ENCODE measurements at places on chromosomes 4 and X. TPM values are rescaled to one million over a fixed set of nuclear protein-coding genes. Genes with fewer than 3 reads are reported as not detected.

DNA sequence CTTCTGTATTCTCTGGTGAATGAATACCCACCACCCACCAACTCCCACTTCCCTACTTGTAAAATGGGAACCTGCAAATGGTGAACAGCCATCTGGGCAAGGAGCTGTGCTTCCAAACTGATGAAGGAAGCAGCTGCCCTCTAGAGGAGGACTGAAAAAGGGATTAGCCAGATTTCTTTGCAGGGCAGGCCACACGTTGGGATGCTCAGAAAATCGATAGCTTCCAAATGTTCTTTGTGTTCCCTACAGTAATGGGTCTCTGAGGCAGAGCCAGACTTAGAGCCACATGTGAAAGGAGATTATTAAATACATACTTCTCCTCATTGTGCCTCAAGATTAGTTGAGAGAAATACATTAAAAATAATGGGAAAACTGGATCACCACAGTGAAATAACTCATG lies 39.3 kb upstream of the LPAR4 start:
- DNase-seq, result no peak

- DNase-seq, result no peak
Observed at GRCh38 chr4:118373614-118374255, 20.9 kb upstream of the PRSS12 start.

GRCh38 chr4:169098532-169098931 lies 88.5 kb upstream of the CBR4 start:
- no peak for DNase-seq

- DNase-seq, result no peak
Observed at GRCh38 chr4:94160774-94161173, 46.9 kb upstream of the SMARCAD1 start.

- DNase-seq, result no peak
Observed at GRCh38 chr4:125505621-125506020, 190.9 kb downstream of the FAT4 start.

DNA sequence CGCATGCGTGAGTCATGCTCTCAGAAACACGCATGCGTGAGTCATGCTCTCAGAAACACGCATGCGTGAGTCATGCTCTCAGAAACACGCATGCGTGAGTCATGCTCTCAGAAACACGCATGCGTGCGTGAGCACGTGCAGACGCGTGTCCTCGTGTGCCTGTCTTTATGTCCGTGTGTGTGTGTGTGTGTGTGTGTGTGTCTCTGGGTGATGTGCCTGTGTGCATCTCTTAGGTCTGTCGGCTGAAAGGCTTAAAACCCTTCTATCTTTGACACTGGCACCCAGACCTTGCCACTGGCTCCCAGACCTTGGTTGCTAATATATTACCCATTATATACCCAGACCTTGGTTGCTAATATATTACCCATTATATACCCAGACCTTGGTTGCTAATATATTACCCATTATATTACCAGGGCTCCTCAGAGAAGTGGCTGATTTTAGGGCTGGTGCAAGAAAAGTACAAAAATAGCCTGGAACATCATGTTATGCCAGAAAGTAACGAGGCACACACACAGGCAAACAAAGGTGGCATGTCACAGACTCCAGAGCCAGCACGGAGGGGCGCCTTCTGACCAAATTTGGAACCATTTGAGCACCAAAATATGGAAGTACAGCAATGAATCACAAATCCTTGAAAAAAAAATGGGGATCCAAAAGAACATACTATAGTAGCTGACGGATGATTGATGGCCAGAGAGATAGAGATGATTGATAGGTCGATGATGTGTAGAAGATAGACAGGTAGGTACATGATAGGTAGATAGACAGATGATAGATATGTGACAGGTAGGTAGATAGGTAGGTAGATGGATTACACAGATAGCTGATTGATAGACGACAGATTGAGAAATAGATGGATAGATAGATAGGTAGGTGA lies 19.2 kb upstream of the ADRA2C start:
- no peak for DNase-seq

DNA sequence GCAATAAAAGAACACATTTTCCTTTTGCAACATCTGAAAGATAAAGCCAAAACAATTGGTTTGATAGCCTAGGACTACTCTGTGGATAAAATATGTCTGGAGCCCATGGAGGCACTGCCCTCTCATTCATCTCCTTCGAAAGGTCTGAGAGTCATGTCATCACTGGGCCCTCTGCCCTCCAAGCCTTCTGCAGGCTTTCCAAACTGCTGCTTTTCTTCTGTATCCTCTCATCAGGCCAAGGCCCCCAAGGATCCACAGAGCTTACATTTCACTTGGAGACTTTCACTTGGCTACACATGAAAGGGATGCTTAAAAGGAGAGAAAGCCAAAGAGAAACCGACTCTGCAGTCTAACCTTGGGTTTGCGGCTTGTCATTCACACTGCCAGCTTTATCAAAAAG lies 109.9 kb downstream of the SH3RF1 start:
- peak; percentile 43 for DNase-seq

WFS1 gene
- total RNA-seq, result 16.3 TPM

PJA1 gene
- 5.7 TPM for total RNA-seq

Data from stomach (tissue), 19 donors.